Transverse colon (tissue), 4 donors: ENCODE measurements at places on chromosomes 16 and 17.
A peak's percentile ranks its signal among the peaks of the same experiment; 100 is the strongest.

DNA sequence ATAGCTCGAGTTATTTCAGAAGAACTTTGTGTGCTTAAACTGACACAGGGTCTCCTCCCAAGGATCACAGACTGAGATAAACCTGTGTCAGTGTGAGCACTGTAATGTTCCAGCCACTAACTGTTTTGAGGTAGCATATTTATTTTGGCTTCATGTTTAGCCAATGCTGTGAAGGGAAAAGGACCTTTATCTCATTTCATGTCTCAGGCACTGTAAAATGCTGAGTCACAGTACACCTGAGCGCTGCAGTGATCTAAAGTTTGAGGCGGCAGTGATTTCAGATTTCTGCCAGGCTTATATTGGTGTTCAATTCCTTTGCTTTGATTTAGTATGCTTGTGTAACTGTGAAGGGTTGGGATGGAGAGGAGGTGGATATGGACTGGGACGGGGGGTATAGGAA lies 3.1 kb upstream of the DNAJA2 start:
- DNase-seq: peak; percentile 21

DNA sequence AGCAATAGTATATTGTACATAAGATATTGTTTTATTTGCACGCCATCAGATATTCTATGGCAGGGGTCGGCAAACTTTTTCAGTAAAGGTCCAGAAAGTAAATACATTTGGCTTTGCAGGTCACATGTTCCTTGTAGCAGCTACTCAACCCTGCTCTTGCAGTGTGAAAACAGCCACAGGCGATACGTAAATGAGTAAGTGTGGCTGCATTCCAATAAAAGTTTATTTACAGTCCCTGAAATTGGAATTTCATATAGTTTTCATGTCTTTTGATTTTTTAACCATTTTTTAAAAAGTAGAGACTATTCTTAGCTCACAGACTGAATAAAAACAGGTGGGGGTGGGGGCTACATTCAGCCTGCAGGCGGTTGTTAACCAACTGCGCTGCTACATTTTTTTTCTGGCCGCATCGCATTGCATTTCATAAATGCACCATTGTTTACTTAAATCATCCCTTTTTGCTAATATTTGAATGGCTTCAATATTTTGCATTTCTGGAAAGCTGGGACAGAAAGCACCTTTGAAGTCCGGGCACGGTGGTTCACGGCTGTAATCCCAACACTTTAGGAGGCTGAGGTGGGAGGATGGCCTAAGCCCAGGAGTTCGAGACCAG lies 50.5 kb upstream of the HAPSTR1 start:
- no peak for DNase-seq

DNA sequence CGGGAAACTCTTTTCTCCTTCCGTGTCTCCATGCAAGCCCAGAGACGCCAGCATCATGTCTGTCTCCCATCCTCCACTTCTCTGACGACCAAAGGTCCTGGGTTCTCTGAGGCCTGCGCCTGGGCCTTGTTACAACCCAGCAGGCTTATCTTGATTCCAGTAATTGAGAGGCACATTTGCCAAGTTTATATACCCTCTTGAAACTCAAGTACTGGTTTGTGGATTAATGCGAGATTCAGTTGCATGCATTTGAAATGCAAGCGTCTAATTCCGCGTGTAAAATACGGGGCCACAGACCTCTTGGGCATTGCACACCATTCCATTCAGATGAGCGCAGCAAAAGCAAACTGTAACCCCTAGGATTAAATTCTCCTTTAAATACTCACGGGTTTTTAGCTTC lies 28.7 kb upstream of the CRISPLD2 start:
- DNase-seq: no peak

GRCh38 chr17:48241131-48241591 lies 133.6 kb downstream of the SNX11 start:
- DNase-seq: no peak

DNA sequence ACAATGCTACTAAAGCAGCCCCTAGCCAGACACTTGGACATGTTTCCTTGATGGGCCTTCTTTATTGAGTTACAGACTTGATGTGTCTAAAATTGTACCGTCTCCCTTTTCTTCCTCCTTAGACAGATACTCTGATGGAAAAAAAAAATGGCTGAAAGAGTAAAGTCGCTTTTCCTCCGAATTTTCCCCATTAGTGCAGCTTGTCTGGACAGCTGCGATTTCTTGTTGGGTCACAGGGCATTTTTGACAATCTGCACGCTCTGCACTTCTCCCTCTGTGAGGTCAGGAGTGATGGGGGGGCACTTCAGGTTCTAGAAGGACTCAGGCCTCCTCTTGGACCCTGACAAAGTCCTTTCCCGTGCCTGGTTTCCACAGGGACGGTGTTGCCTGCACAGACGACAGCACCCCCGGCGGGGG lies 968 bp upstream of the PRKAR1A start:
- DNase-seq: no peak

GRCh38 chr17:8225813-8226535 lies 15.6 kb upstream of the AURKB start:
- peak; percentile 54 for DNase-seq

DNA sequence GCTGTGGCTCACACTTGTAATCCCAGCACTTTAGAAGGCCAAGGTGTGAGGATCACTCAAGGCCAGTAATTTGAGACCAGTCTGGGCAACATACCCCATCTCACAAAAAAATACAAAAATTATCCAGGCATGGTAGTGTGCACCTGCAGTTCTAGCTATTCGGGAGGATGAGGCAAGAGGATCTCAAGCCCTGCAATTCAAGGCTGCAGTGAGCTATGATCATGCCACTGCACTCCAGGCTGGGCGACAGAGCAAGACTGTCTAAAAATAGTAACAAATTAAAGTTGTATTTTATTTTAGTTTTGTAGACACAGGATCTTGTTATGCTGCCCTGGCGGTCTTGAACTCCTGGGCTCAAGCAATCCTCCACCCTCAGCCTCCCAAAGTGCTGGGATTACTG lies 18.2 kb downstream of the USP31 start:
- DNase-seq: no peak

DNA sequence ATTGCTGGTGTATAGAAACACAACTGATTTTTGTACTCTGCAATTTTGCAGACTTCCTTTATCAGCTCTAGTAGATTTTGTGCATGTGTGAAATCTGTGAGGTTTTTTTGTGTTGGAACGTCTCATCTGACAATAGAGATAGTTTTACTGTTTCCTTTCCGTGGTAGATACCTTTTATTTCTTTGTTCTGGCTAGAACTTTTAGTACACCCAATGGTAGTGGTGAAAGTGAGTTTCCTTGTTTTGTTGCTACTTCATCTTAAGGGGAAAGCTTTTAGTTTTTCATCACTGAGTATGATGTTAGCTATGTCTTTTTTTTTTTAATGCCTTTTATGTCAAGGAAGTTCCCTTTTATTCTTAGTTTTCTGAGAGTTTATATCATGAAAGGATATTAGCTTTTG lies 118.1 kb downstream of the OR1D5 start:
- no peak for DNase-seq

- no peak for DNase-seq
Observed at GRCh38 chr17:67922503-67922902, 73.8 kb downstream of the C17orf58 start.

DNA sequence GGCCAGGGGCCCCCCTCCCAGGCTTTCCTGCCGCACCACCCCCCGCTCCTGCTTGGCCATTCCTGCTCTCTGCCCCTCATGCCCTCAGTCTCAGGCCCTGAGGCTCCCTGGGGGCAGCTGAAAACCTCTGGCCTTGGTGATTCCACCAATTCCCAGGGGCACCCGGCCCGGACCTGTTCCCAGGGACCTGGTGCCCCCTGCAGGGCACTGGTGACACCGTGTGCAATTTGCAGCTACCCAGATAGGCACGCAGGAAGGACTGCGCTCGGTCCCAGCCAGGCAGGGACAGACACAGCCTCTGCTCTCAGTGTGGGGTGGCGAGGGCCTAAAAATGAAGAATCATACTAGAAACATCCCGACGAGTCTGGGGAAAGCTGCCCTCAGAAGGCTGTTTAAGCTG lies 13.4 kb downstream of the WFDC1 start:
- peak; percentile 66 for DNase-seq

DNA sequence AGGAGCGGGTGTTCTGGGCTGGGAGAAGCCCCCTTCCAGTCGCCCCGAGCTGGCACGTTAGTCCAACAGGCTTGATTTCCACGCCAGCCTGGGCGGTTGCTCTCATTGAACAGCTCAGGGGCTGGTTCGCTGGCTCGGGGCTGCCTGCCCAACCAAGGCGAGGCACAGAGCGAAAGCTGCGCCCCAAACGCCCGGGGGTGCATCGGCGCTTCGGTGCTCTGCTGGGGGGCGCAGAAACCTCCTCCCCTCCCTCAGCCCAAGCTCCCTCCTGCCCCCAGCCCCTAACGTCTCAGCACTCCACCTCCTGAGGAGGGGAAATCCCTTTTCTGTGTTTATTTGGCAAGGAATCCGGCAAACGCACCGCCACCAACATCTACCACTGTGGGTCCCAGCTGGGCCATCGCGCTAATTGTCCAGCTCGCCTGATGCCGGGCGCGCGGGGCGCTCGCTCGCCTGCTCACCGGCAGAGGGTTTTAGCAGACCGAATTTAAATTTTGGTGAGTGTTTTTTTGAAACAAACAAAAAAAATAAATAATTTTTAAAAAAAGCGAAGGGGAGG lies 29.5 kb upstream of the RBFOX1 start:
- no peak for DNase-seq

GRCh38 chr16:1960665-1961630 lies 1.6 kb downstream of the NDUFB10 start:
- no peak for DNase-seq

DNA sequence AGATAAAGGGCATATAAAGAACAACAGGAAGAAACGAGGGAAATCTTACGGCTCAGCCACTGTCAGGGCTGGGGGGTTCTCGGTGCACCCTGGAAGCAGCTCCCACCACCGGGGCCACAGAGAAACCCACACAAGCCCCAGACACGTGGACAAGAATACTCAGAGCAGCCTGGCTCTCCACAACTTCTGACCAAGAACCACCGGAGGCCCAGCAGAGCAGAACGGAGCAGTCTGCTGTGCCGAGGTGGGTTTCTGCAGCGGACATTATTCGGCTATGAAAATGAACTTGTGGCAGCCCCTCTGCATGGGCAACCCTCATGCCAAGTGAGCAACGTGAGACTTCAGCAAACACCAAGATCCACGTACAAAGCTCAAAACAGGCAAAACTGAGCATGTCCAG lies 6.8 kb downstream of the DNASE1 start:
- no peak for DNase-seq
